Amniotic stem cell (primary cell): ENCODE measurements at places on chromosomes 4 and X.

GRCh38 chrX:105533951-105534350 lies 288.4 kb upstream of the NRK start:
- DNase-seq: peak; percentile 0

DNA sequence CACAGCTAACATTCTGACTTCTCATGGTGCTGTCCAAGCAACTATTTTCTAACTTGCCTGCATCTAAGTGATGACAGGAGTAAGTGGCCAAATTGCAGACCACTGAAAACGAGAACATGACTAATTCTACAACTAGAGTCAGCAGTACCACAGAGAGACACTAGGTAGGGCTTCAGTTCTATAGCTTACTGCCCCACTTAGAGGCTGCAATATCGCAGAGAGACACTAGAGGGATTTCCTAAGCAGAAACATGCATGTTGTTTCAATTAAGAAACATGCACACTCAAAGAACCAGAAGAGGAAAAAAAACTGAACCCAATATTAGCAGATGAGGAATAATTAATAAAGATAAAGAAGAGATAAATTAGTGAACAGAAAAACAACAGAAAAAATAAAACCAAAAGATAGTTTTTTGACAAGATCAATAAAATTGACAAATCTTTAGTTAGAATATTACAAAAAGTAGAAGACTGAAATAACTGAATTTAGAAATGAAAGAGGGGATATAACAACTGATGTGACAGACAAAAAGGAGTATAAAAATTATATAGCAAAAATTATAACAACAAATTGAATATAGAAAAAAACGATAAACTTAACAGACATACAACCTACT lies 100.8 kb downstream of the SPIN4 start:
- DNase-seq: no peak

GRCh38 chr4:98577956-98578355 lies 80.5 kb downstream of the TSPAN5 start:
- no peak for DNase-seq

DNA sequence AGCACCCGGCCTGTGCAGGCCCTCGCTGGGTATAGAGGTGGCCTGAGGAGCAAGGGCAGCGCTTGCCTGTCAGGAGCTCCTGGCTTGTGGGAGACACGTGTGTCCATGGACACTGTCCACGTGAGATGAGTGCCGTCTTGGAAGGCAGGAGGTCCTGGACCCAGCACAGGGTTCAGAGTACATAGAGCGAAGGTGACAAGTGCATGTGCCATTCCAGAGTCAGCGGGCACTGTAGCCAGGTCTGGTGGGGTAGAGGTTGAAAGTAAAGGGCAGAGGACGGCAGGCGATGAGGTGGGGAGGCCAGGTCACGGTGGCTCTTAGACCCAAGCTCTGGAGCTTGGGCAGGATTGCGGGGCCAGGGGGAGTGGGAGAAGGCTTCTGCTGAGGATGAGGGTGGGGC lies 28.4 kb upstream of the TADA2B start:
- DNase-seq: no peak

DNA sequence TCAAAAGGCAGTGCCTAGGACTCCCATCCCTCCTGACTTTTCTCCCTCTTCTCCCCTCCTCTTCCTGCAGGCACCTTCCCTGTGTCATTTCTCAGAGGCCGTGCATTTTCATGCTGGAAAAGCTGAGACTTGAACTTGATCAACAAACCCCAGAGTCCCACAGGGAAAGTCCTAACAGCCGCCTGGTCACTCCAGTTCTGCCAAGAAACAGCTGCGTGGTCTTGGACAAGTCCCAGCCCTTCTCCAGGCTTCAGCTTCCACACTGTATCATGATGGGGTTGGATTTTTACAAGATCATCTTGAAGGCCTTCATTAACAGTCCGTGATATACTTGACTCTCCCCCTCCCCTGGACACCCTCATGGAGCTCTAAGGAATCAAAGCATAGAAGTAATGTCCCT lies 366.0 kb downstream of the BCOR start:
- DNase-seq: no peak

GRCh38 chr4:185801471-185801870 lies 10.5 kb downstream of the SORBS2 start:
- no peak for DNase-seq

GRCh38 chr4:85854546-85854945 lies 379.6 kb downstream of the ARHGAP24 start:
- DNase-seq: no peak

DNA sequence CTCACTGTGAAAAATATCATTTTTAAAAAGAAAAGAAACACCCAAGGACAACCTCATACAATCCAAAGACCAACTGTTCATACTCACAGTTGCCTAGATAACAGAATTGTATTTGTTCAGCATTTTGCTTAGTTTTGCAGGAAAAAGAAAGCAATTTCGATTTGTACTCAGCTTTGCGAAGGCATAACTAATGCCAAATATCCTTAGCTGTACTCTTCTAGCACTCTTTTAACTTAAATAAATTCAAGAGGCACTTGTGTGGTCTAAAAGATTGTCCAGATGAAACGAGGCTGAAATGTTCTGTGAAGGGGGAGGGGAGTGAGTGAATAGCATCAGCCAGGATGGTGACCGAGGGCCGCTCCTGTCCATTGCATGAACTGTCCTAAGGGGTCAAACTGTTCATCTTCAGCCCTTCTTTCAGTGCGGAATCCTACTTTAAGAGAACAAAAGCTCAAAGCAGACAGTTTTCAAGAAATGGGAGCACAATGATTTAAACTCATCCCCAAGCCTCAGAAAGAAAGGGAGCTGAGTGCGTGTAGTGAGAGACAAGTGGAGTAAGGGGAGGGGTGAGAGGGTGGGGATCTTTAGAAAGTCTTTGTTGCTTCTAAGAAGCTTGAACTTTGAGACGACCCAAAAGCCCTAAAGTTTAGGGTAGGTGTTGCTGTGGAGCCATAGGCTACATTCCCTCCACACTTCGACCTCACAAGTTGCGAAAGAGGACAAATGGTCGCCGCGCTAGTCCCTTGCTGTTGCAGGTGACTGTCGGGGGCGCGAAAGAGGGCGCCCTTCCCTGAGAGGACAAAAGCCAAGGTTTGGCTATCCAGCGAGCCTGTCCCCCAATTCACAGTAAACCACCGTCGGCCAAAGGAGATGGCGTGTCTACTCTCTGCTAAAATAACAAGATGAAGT lies 4.0 kb upstream of the NEUROG2 start:
- no peak for DNase-seq

GRCh38 chr4:162838671-162839070 lies 328.0 kb downstream of the NAF1 start:
- no peak for DNase-seq

GRCh38 chrX:86133761-86134160 lies 14.5 kb upstream of the DACH2 start:
- DNase-seq: peak; percentile 9

GRCh38 chrX:46575991-46576392 lies 2.4 kb downstream of the CHST7 start:
- no peak for DNase-seq

- DNase-seq: no peak
These were observed 67.6 kb upstream of the PPARGC1A start for GRCh38 chr4:23957465-23957864.

DNA sequence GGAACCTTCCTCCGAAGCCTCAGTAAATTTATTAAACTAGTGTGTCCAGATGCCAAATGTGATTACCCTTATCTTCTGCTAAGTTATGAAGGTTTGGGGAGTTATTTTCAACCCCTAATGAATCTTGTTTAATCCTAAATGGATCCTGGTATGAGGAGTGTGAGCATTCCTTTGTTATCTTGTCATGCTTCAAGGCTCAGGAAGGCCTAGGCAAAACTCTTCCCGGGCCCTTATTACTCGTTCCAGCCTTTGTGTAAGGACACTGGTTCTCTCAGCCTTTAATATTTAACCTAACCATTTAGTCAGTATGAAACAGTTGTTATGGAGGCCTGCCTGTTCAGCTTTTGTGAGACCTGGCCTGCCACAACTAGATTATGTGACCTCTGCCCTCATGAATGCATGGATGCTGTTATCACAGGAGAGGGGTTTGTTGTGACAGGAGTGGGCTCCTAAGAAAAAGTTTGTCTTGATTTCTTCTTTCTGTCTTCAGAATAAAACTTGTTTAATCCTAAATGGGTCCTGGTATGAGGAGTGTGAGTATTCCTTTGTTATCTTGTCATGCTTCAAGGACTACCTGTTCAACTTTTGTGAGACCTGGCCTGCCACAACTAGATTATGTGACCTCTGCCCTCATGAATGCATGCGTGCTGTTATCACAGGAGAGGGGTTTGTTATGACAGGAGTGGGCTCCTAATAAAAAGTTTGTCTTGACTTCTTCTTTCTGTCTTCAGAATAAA lies 181.7 kb downstream of the SLC39A8 start:
- DNase-seq: no peak

- no peak for DNase-seq
These were observed 29.0 kb upstream of the TMEM154 start for GRCh38 chr4:152708796-152709195.

GRCh38 chr4:143186212-143186611 lies 1.5 kb downstream of the USP38 start:
- DNase-seq: no peak

DNA sequence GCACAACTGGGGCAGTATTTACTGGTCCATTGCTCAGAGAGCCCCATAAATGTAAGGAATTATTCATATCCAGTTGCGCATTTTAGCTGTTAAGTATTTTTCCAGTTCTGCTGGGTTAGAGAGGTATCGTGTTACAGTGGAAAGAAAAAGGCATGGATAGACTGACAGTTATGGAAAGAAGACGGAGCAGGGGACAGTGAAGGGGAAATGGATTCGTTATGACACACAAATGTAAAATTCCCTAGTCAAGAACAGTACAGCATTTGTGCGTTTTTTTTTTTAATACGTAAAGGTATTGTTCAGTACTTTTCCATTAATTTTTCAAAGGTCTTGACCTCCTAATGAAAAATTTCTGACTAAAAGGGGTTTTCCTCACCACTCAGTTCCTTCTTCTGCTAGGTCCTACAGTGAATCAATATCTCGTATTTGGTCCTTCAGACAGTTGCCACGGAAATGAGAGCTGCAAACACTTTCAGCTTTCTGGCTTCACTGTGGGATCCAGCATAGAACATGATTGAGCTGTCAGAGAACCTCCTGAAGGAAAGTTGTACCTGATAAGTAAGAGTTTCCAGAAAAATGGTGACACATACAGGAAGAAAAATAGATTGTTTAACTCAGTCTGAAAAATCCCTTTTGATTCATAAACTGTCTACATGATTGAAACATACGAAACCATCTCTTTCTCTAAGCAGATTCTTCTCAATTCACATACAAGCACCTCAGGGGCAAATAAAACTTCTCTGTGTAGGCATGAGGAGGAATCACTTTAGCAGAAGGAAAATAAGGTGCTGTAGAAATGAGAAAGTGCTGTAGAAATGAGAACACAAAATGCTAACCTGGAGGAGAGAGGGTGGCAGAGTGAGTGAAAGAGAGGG lies 21.8 kb upstream of the BBS12 start:
- DNase-seq: no peak

- no peak for DNase-seq
These were observed at the start of gene TEC for GRCh38 chr4:48268956-48269860. TSS of gene TEC (minus strand) at chr4:48269838. CDS start at chr4:48228614, 41,224 bp downstream.

- peak; percentile 92 for DNase-seq
These were observed 52.1 kb downstream of the PDGFRA start for GRCh38 chr4:54281054-54281766.

DNA sequence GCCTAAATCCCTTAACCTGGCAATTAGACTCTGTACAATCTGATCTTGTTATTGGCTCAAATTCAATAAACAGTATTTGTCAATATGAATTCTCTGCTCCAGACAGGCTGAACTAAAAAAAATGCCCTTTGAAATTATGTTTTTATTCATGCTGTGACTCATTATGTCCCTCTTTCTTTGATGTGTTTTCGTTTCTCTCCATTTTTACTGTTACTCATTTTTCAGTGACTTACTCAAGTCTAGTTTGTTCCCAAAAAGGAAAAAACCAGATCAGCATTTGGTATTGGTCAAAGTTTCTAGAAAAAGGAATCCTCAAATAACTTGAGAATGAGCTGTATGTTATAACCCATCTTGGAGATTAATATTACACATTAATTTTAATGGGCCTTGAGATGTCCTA lies 40.4 kb downstream of the UNC5C start:
- no peak for DNase-seq

GRCh38 chr4:172983014-172983413 lies 185.6 kb upstream of the GALNT7 start:
- DNase-seq: no peak

DNA sequence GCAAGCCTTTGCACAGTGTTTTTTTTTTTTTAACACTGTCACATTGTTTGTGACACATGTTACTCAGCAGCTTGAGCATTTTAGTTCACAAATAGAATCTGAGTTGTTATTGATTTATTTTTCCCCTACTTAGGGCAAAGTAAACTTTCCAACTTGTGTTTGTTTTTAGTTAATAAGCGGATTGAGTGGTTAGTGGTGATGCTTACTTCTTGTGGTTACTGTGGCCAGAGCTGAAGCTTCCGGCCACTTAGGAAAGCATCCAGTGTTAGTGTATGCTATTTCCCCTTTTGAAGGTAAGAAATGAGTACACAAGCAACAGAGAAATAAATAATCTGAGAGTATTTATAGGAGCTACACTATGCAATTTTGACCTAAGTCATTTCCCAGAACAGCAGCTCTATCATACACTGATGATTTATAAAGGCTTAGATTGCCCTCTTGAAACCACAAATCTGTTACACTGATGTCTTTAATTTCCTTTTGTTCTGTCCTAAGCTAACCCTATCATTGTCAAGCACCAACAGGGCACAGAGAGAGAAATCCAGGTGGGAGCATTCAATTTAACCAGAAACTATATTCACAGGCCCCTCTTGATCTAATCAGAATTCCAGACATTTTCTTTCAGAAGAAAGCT lies 2464.6 kb downstream of the PCDH7 start:
- DNase-seq: no peak

GRCh38 chr4:112778520-112778919 lies 141.6 kb downstream of the LARP7 start:
- no peak for DNase-seq

- no peak for DNase-seq
These were observed 22.0 kb downstream of the KLHL15 start for GRCh38 chrX:24005028-24005427.

DNA sequence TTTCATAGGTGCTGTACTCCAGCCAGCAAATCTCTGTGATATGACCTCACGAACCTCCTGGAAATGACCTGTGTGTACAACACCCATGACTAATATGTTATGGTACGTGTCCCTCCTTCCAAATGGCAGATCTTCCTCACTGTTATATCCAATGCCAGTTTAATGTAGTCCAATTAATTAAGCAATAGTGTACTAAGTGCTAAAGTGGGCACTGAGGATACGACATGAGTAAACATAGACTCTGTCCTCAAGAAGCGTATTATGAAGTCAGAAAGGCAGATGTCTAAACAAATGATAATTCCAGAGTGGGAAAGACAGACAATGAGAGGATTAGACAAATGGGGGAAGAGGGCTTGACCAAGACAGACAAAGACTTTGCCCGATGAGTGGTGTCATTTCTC lies 33.9 kb downstream of the GPRIN3 start:
- no peak for DNase-seq

DNA sequence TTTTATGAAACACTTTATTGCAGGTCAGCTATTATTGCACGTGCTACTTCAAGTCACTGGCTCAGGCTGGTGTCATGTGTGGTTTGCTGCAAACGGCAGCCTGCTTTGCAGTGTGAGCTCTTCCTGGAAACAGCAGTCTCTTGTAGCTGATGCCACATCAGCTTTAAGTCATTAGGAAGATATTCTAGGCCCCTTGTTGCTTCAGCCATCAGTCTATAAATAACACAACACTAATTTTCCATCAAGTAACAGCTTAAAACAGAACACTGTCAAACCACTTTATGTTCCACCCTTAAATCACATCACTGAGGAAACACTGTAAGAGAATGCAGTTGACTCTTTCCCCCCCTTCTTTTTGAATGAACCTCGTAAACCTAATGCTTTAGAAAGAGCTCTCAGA lies 93.8 kb downstream of the GATB start:
- no peak for DNase-seq

- DNase-seq: no peak
These were observed 91.1 kb upstream of the ATP8A1 start for GRCh38 chr4:42747971-42748370.
